NCI-H460 (cell line): ENCODE measurements at places on chromosomes 4 and X. TPM values are rescaled to one million over a fixed set of nuclear protein-coding genes. Genes with fewer than 3 reads are reported as not detected.

DNA sequence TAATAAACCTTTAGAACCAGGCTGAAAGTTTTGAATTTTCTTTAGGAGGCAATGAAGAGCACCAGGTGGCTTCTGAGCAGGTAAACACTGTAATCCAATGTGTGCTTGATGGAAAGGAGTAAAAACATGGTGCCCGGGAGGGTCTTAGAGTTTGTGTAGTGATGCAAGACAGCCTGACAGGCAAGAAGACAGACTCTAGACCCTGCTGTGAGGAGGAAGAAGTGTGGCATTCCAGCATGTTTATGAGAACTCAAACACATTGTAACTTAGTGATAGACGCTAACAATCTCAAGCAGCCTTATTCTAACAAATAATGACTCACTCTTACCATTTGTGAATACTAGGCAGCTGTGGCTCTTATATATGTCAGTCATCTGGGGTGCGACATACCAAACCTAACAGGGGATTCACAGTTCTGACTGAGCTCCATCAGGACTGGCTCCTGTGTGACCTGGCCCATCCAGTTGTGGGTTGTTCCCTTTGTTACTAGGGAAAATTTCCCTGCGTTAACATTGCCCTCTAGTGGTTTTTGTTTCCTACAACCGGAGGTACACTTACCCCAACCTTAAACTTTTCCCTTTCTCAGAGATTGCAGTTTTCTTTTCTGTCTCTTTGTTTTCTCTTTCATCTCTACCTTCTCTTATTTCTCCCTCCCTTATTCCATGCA, 53.8 kb downstream of the VSIG4 start:
- peak; percentile 45 for DNase-seq

- DNase-seq, result no peak
Observed at GRCh38 chr4:8135666-8136065, 22.9 kb downstream of the ABLIM2 start.

GRCh38 chr4:94634271-94634670, 123.5 kb upstream of the BMPR1B start:
- no peak for DNase-seq

- DNase-seq, result no peak
Observed at GRCh38 chr4:139736274-139736660, 70.6 kb downstream of the MGST2 start.

GRCh38 chr4:20570981-20571715, 129.1 kb upstream of the PACRGL start:
- no peak for DNase-seq

DNA sequence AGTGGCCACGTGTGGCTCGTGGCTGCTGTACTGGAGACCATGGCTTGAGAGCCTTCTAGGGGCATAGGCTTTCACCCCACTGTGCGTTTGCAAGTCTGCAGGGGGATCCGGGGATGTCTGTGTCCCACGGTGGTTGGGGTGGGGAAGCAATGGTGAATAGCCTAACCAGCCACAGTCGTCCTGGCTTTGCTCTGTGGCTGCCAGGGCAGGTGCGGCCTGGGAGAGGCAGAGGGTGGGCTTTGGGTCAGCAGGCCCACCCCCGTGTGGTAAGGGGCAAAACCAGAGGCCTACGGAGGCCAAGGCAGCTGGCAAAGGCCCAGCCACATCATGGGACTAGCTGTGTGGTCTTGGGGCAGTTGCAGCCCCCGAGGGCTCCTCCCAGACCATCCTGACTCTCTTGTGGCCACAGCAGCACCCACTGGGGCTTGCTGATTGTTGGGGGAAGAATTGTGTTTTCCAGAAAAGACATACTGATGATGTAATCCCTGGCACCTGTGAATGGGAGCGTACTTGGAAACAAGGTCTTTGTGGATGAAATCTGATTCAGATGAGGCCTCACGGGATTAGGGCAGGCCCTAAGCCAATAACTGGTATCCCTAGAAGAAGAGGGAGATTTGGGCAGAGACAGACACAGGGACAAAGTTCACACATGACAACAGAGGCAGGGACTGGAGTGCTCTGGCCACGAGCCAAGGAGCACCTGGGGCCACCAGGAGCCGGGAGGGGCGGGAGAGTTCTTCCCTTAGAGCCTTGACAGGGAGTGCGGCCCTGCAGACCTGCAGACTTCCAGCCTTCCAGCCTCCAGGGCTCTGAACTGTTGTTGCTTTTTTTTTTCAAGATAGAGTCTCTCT, 2.9 kb downstream of the CPZ start:
- no peak for DNase-seq

- DNase-seq, result no peak
Observed at GRCh38 chr4:169649545-169650226, 29.3 kb downstream of the CLCN3 start.

GRCh38 chr4:173696551-173696950, 166.5 kb upstream of the HAND2 start:
- DNase-seq, result no peak

DNA sequence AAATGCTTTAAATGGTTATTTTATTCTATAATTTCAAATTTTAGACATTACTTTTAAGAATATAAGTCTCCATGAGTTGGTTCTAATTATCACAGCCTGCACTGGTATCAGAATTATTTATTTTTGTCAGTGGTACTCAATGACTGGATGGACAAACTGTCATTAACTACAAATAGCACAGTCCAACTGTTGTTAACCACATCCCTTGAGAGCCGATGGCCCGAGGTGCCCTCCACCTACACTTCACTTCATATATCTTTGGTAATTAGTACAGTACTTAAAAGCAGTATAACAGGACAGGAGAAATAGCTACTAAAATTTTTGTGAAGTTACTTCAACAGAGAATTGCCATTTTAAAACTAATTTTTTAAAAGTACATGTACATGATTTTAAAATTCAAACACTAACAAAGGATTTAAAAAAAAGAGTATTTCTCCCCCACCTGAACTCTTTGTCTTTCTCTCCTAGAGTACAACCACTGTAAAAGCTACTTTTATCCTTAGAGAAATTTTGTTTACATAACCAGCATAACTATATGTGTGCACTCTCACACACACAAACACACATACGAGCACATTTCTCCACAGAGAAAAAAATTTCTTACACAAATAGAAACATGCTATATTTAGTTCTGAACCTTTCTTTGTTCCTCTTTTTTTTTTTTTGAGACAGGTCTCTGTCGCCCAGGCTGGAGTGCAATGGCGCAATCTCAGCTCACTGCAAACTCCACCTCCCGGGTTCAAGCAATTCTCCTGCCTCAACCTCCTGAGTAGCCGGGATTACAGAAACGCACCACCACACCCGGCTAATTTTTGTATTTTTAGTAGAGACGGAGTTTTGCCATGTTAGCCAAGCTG, 6.5 kb downstream of the TIFA start:
- no peak for DNase-seq

GRCh38 chr4:57109411-57109846, 756 bp downstream of the IGFBP7 start:
- no peak for DNase-seq

GRCh38 chr4:151808120-151808529, 47.3 kb upstream of the GATB start:
- no peak for DNase-seq

DNA sequence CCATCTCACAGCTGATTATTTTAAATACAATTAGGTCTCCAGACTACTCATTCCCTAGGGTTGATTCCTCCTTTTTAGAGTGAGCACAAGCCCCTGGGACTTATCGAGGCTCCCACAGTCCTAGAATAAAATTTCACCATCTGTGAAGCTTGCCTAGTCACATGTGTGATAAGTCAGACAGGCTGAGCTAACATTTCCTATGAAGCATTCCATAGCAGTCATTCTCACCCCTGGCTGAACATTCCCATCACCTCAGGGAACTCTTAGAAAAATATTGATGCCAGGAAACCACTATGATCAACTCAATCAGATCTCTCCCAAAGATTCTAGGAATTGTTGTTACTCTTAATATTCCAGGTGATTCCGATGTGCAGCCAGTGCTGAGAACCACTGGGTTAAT, 37.7 kb downstream of the ARHGEF9 start:
- DNase-seq, result no peak

GRCh38 chr4:29046781-29047180, 1673.4 kb upstream of the PCDH7 start:
- no peak for DNase-seq

DNA sequence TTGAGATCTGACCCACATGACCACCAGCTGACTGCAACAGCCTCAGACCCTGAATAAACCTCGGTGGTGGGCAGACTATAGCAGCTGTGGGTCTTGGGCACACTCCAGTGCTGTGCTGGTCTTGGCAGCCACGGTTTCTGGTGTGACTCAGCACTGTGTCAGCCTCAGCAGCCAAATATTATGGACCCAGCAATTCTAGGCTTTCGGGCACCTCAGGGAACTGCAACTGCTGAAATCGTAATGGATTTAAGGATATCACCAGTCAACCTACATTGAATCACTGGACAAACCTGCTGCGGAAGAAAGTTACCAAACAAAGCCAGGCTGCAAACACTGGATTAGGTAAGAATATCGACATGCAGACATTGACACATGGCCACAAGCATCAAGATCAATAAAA, 10.5 kb upstream of the UBE2NL start:
- peak; percentile 3 for DNase-seq

DNA sequence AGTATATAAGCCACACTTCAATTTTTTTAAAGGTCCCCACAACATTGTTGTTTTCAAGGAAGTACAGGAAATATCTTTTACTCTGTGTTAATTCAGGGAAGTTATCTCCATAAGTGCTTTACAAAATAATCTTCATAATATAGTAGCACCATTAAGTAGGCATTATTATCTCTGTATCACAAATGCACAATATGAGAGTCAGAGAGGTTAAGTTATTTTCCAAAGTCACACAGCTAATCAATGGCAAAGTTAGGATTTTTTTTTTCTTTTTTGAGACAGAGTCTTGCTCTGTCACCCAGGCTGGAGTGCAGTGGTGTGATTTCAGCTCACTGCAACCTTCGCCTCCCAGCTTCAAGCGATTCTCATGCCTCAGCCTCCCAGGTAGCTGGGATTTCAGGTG, 35.1 kb upstream of the PI4K2B start:
- DNase-seq, result no peak

DNA sequence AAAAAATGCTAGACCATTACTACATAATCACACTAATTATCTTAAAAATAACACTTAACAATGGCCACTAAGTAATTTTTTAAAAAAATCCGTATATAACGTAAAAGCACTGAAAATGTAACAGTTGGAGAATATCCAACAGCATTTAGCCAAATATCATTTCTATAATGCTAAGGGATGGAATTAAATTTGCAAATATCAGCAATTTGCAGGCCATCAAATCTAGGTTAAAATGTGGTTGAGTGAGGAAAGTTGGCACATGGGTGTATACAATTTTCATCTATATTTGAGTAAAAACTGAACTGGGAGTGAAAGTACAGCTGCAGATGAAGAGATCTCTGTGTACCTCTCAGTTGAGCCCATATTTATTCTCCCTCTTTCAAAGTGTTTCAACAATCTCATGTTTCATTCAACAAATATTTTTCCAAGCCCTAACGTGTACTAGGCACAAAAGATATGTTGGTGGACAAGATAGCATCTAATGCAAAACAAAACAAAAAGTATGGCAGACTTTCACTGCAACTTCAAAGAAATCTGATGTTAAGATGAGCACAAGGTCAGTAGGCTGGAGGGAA, 63.0 kb downstream of the MBNL3 start:
- no peak for DNase-seq

DNA sequence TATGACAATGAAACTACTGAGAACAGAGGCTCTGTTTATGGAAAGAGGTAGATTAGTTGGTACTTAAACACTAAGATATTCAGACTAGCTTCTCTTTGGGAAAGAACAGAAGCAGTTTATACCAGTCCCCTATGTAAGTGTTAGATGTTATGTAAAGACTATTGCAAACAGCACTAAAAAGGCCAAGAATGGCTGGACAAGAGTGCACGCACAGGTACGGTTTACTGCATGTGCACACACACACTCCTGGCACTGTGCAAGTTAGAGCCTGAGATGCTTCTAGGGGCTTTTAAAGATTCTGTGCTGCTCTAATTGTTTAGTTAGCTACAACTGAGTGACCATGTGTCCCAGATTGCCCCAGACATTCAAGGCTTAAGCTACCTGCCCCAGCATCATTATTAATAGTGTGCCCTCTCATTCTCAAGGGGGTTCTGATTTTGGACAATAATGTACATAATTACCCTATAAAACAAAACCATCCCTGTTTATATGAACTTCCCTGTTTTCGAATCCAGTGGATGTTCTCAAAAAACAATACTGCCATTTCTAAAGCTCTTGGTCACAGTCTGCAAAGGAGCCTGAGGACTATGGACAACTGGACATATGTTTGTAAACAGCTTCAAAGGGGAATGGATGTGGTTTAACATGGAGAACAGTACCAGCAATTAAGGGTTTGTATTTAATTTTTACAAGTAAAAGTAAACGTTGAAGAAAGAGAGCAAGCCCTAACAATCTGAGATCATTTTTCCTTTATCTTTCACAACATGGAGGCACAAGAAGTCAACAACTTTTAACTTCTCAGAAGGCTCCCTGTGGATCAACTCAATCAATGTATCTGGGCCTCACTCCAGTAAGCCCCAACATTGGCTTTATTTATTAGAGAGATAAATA, 2.0 kb downstream of the SETD7 start:
- no peak for DNase-seq

- no peak for DNase-seq
Observed at GRCh38 chrX:106331606-106332005, 163.5 kb downstream of the PWWP3B start.

DNA sequence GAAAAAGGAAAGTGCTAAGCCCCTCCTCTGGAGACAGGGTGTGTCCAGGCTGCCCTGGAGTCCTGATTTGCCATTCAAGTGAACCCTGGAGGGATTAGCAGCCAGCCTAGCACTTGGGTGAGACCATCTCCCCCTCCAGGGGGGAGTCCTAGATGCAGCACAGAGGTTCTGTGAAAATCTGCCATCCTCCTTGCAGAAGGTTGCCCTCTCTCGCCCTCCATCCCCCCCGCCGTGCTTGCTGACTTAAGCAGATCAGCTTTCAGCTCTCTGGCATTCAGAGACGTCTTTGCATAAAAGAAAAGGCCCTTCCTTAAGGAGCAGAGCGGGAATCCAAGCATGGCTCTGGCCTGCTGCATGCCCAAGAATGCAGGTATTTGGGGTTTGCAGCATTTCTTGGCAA, 102.1 kb upstream of the SCML1 start:
- DNase-seq, result peak; percentile 14

GRCh38 chr4:16168144-16168543, 58.1 kb downstream of the TAPT1 start:
- DNase-seq, result no peak

- no peak for DNase-seq
Observed at GRCh38 chrX:13091111-13091765, 46.8 kb upstream of the FAM9C start.

DNA sequence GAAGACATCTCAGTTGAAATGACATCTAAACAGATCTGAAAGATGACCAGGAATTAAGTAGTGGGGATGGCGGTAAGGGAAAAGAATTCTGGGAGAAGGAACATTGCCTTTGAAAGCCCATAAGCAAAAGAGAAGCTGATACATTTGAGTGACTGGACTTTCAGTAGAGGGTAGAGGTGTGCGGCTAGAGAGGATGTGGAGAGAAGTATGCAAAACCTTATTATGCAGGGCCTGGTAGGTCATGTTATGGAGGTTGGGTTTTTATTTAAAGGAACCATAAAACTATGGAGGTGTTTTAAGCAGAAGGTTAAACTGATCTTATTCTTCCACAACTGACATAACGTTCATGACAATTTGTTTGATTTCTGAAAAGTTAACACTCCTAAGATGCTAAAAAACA, 36.3 kb downstream of the RPS6KA3 start:
- no peak for DNase-seq

TMEM150C gene
- total RNA-seq, result 0.07 and 0.26 TPM in 2 replicates

MSANTD1 gene
- 0.20 and 0.32 TPM in 2 replicates for total RNA-seq

UGT2A3 gene
- not detected in 2 replicates for total RNA-seq
